Activated CD4-positive, alpha-beta T cell treated with anti-CD3 and anti-CD28 coated beads, Interleukin-2, amount 50 U/mL, for 24 hours (primary cell): ENCODE measurements at places on chromosomes 16 and 17.

GRCh38 chr16:66263168-66263972 is 103.1 kb upstream of the CDH5 start:
- no peak for DNase-seq

DNA sequence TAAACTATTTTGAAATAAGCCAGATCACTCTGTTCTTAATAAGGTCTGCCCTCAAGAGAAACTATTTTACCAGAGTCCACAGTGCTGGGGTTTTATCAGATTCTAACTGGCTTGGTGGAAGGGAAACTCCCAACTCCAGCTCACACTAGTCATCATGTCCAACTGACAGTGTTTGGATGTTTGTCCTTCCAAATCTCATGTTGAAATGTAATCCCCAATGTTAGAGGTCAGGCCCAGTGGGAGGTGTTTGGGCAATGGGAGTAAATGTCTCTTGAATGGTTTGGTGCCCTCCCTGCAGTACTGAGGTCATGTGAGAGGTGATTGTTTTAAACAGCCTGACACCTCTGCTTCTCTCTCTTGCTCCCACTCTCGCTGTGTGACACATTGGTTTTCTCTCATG is 1301.0 kb upstream of the CDH8 start:
- DNase-seq: no peak

- DNase-seq: no peak
Observed at GRCh38 chr16:87847467-87847784, 21.9 kb downstream of the SLC7A5 start.

DNA sequence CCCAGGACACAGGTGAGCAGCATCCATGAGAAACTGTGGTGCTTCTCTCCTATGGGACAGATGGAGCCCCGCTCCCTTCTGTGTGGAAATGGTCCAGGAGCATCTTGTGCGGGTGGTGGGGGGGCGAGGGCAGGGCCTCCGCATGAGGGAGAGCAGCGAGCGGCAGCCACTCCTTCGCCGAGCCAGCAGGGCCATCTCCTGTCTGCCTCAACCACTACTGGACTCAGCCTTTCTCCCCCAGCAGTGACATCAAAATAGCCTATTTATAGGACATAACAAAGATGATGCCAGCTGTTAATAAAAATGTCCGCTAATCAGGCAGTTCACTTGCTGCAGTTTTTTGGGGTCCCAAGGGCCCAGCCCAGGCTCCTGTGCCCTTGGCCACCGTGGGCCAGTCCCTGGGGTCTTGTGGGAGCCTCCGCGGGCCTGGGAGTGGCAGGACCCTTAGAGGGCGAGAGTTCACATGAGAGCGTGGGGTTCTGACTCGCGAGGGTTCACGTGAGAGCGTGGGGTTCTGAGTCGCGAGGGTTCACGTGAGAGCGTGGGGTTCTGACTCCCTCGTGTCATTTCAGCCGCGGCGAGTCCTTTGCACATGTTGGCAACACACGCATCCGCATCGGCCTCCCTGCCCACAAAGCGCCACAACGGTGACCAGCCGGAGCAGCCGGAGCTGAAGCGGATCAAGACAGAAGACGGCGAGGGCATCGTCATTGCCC is 47.4 kb downstream of the WDR45B start:
- DNase-seq: no peak

- peak; percentile 30 for DNase-seq
Observed at GRCh38 chr17:41967141-41967920, 736 bp downstream of the CNP start.

- DNase-seq: peak; percentile 11
Observed at GRCh38 chr17:30290696-30291542, 825 bp downstream of the BLMH start.

- DNase-seq: no peak
Observed at GRCh38 chr17:13601776-13602551, at the start of gene HS3ST3A1. HS3ST3A1 (minus strand) TSS chr17:13601929; CDS start chr17:13601129, 800 bp downstream.

DNA sequence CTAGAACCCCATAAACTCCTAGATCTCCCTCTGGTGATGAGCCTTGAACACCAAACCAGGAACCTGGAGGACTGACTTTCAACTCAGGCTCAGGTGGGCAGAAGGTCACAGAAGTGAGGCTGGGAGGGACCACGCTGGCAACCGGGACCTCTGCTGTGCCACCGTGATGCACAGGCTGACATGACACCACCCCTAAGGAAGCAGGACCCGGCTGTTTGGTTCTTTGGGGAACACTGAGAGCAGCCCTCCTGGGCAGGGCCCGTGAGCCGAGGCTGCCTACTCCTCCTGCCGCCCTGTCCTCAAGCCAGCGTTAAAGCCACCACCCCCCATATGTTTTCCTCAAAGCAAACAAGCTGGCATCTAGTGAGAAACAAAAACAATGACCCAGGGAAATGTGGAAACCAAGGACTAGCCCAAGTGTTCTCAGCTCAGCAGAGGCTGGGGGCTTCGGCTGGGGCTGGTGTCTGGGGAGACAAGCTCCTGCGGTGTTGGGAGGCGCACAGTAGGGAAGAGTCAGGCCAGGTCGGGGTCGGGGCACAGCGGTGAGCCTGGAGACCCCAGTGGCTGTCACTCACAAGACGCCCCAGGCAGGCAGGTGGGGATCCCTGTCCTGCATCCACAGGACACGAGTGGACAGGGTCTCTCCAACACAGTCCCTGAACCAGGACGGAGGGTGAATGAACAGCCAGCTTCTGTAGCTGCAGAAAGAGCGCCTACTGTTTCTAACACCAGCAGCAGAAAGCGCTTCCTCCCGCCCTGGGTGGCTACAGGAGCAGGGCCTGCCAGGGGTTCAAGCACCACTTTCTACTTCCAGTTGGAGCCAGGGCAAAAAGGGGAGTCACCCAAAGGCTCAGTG is 1.7 kb downstream of the SMIM5 start:
- DNase-seq: no peak

DNA sequence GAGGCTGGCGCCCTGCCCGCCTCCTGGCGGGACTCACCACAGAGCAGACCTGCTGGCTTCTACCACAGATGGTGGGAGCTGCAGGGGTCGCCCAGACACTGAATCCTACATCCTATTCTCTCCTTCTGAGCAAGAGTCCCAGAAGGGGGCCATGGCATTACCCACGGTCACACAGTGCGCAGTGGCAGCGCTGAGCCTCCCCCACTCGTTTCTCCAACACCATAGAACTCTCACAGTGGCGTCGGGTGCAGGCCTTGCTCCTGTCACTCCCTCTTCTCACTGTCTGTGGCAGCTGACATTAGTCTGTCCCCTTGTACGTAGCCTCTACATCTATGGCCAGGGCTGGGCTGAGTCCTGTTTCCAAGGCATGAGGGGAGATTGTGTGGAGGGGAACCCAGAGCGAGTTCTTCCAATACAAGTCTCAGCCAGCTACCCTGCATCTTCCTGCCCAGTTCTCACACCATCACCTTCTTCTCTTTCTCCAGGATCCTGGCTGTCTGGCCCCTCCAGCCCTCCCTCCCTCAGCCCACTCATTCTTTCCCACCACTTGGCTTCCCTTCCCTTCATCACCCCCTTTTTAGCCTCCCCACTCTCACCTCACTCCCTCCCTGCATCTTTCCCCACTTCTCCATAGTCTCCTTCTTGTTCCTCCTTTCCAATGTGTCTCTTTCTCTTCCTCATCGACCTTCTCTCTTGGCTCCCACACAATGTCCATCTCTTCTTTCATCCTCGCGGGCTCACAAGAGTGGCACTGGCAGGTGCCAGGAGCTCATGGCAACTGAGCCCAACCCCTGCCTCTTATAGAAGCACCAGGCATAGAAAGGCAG is 5.9 kb downstream of the UBTF start:
- no peak for DNase-seq

DNA sequence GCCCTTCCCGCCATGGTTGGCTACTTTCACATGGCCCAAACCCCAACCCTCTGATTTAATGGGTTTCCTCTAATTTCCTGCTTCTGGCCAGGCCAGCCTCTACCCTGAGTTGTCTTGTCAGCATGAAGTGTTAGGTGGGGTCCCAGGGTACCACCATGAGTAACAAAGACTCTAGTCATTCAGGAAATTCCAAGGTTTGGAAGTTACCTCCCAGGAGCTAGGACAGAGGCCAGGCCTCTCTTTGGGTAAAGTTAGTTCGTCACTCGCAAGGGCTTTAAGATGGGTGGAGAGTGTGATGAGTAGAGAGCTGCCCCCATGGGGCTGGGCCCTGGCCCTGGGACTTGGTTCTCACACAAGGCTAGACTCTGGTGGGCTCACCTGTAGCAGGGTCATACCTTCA is 54.6 kb downstream of the PLD6 start:
- DNase-seq: no peak

- DNase-seq: no peak
Observed at GRCh38 chr17:31556969-31557645, 165.6 kb downstream of the RAB11FIP4 start.

GRCh38 chr16:88978608-88979346 is 1.8 kb upstream of the CBFA2T3 start:
- DNase-seq: no peak

- peak; percentile 75 for DNase-seq
Observed at GRCh38 chr16:30921748-30922419, 1.5 kb upstream of the FBXL19 start.

- no peak for DNase-seq
Observed at GRCh38 chr16:20906341-20907255, 6.0 kb downstream of the LYRM1 start.

DNA sequence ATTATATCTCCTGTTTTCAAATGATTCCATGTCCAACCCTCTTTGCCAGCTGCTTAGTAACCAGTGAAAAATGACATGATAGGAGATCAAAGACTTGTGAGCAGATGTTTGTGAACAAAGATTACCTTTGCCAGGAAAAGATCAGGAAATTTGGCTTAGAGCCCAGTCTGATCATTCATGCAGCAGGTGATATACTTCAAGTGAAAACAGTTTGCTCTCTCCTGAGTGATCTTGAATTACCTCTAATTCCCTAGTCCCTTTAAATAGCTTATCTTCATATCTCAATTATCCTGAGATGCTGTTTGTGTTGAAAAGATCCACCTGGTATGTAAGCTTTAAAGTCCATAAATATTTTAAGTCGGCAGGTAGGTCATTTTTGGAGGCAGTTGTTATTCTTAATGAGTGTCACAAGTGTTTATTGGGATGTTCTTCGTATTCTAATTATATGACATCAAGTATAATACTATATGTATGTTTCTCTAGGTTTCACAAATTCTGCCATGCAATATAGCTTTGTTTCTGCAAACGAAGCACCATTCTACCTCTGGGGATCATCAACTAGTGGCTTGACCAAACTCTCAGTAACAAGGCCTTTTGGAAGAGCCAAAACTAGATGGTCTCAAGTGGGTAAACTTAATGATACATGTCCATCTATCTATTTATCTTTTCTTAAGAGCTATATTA is 13.2 kb upstream of the VPS35L start:
- DNase-seq: no peak
